ENCODE measurements at places on chromosomes 5 and 9. TPM values are rescaled to one million over a fixed set of nuclear protein-coding genes. Genes with fewer than 3 reads are reported as not detected.

DNA sequence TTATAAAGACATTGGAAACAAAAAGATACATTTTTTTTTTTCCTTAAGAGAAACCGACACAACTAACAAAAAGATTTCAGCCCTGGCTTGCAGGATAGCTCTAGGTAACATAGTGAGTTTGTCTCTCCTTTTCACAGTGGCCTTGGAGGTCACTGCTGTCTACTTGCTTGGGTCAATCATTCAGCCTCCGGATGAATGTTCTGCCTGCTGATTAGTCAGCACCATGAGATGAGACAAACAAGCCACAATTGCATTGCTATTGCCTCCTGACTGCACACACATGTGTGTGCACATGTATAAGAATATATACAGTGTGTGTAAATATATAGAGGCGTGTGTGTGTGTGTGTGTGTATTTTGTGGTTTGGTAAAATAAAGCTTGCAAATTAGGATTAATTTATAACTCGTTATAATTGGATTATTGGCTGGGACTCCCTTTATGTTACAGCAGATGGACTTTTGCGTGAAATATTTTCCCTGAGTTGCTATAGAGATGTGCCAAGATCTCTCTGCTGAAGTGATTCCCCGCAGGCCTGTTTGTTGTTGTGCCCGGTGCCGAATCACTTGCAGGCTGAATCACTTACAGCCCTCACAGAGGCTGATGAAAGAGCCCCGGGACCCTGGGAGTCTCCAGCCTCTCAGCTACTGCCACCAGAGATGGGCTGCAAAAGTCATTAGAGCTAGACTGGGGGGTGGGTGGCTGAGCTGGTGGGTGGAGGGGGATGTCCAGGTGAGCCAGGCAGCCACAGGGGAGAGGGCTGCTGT lies 161.2 kb downstream of the FGF18 start:
- no peak for DNase-seq

NIPAL4 gene
- total RNA-seq = 0.84 TPM

KIF3A gene
- total RNA-seq = 10.4 TPM

DNA sequence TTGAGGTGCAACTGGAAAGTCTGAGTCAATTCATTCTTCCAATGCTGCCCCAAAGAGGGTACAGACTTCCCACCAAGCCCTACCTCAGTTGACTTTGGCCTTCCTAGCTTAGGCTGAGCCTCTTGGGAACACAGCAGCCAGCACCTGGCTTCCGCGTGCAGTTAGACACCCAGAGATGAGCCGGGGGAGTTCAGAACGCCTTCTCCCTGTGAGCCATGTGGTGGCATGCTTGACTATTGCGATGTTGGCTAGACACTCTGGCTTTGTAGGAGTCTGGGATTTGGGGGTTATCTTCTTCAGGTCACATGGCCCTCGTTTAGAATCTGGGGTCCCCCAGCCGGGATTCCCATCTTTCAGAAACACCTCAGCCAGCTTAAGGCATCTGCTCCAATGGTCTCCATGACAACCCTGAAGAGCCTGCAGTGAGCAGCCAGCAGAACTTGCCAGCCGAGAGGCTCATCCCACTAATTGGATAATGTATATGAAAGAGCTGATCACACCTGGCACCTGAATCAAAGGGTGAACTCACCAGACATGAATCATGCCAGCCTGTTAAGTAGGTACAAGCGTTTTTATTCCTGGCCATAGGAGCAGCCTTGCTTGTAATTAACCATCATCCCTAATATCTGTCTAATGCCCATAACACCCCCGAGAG lies 167.5 kb downstream of the SYK start:
- DNase-seq = no peak

GRCh38 chr9:127174386-127175318 lies 52.2 kb upstream of the ANGPTL2 start:
- DNase-seq = no peak

FYB1 gene
- 46.2 TPM for total RNA-seq

GRCh38 chr5:119630752-119631440 lies 1.5 kb downstream of the FAM170A start:
- DNase-seq = no peak

CNTNAP3 gene
- 6.4 TPM for total RNA-seq

DNA sequence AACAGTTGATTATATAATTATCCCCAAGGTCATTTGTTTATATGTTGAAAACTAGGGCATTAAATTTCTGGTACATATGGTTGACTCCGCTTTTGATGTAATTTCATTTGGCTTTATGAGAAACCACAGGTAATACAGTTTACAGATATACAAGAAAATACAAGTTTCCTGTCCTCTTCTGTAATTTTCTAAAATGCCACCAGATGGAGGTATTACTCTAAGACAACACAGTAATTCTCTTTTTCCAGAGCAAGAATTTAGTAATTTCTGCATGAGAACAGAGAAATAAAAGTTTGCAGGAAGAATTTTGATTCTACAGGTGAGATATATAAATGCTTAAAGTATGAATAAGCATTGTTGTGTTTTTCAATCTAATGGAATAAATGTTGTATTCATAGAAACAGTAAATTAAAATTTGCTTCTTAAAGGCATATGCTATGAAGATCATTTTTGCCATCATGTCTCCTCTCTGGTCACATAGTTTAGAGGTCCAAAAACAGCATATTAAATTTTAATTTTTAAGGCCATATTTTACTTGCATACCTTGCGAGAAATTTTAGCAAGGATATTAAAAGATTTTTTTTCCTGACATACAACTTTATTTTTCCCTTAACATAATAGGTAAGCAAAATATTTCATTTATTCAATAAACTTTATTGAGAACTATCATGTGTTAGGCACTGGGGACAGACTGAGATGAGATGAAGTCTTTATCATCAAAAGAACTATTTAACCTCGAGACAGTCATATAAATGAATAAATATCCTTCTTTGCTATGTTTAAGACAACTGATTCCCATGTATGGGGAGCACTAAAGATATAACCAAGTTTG lies 22.7 kb downstream of the CHD1 start:
- DNase-seq = no peak

DNA sequence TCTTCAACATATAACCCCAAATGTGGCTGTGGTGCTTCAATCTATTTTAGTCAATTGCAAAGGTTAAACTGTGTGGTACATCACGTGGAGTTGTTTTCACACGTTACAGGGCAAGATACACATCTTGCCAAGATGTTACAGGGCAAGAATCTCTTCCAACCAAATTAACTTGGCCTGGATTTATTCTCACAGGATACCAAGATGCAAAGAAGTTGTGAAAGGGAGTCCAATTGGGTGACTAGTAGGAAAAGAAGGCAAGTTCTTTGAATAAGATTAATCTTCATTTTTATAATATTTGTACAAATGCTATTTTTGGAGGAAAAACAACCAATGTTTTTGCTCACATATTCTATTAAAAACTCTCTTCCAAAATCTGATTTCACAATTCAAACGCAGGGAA lies 4.8 kb upstream of the IFNA8 start:
- DNase-seq = no peak

DNA sequence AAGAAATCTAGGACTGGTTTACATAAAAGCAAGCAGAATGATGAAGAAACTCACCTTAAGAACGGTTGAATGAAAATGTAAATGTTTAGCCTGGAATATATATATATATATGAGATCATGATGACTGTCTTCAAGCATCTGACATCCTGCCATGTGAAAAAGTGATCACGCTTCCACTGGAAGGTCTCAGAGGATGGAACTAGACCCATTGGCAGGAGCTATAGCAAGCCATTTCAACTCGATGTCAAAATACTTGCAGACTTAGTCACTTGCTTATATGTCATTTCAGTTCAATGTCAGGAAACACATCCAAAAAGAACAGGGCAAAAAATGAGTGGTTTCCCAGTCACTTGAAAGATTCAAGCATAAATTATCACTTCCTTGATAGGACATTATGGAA lies 22.2 kb upstream of the TMEM161B start:
- no peak for DNase-seq

GRIA1 gene
- 9.6 TPM for total RNA-seq

GRCh38 chr9:89864731-89865130 lies 259.9 kb downstream of the GADD45G start:
- no peak for DNase-seq

- DNase-seq = no peak
These were observed 78.8 kb downstream of the SPTLC1 start for GRCh38 chr9:92036411-92036746.

Measured in omental fat pad (tissue), 4 donors.